ENCODE measurements at places on chromosomes 16 and 17. TPM values are rescaled to one million over a fixed set of nuclear protein-coding genes. Genes with fewer than 3 reads are reported as not detected.

DNA sequence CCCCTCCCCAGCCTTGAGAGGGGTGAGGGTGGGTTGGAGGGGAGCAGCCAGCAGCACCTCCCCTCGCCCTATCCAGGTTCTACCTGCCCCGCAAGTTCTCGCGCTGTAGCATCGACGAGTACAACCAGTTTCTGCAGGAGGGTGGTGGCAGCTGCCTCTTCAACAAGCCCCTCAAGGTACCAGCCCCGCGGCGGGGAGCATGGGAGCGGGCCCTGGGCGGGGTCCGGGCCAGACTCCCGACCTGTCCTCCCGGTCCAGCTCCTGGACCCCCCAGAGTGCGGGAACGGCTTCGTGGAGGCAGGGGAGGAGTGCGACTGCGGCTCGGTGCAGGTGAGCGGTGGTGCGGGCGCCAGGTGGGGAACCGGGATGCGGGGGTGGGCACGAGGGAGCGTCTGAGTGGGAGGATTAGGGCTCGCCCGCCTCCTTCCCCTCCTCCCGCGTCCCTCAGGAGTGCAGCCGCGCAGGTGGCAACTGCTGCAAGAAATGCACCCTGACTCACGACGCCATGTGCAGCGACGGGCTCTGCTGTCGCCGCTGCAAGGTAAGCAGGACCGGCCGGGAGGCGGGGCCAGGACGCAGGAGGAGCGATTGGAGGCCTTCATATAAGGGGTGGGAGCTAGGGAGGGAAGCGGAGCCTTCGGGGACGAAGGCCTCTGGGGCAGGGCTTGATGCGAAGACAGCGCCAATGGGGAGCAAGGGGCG is 16.5 kb downstream of the ADAM11 start:
- H3K4me3 ChIP-seq: peak overlapping the region; percentile 19
- no peak overlapping the region for H3K27ac ChIP-seq
- H3K27me3 ChIP-seq: no peaks in the 10 kb centered on the region
- no peaks in the 10 kb centered on the region for H3K36me3 ChIP-seq
- H3K4me1 ChIP-seq: peaks cover 13% of the 10 kb centered on the region

DNA sequence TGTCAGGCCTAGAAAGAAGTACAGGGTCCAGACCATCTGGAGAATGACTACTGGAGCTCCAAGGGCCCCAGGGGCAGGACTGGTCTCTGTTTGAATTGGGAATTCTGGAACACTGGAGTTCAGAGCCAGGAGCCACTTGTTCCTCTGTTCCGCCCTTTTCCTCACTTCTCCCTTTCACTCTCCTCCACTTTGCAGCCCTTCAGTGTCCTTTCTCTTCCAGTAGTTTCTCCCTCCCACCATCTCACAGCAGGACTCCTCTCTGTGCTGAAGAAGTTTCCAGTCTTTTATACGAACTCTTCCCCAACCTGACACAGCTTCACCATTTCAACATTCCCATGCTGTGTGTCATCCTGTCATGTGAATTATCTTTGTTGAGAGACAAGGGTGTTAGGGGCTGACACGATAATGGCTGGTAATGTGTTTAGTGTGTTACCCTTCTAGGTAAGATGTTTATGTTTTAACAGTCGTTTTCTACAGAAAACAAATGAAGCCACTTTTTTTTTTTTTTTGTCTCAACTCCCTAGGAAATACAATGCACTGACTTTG is 180.3 kb upstream of the MYOCD start:
- no peaks in the 10 kb centered on the region for H3K36me3 ChIP-seq
- H3K4me3 ChIP-seq: no peak overlapping the region
- DNase-seq: no peak
- H3K27me3 ChIP-seq: no peaks in the 10 kb centered on the region

GRCh38 chr16:11915114-11915643 is 577 bp downstream of the GSPT1 start:
- H3K4me1 ChIP-seq: peaks cover 33% of the 10 kb centered on the region
- H3K27ac ChIP-seq: peak overlapping the region; percentile 92
- DNase-seq: peak; percentile 45
- H3K36me3 ChIP-seq: no peaks in the 10 kb centered on the region

DNA sequence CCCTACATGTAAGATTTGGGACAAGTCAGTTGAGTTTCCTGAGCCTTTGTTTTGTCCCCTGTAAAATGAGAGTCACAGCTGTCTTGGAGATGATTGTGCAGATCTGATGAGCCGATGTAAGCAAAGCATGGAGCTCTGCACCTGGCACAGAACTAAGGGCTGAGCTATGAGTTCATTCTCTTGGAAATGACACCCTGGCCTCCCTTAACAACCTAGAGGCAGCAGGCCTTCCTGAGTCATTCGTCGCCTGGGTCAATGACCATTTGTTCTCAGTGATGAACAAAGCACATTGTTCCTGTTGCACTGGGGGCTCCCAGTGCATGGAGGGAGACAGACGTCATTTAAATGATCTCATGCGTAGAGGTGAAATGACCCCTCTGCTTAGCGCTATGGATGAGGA is 62.8 kb upstream of the GCSH start:
- DNase-seq: no peak
- H3K36me3 ChIP-seq: no peaks in the 10 kb centered on the region
- H3K4me3 ChIP-seq: no peak overlapping the region
- H3K27me3 ChIP-seq: no peaks in the 10 kb centered on the region

GRCh38 chr17:54899721-54900456 is 763 bp upstream of the TOM1L1 start:
- no peak for DNase-seq
- no peak overlapping the region for H3K4me3 ChIP-seq
- H3K36me3 ChIP-seq: no peaks in the 10 kb centered on the region
- H3K4me1 ChIP-seq: peaks cover 10% of the 10 kb centered on the region
- no peaks in the 10 kb centered on the region for H3K27me3 ChIP-seq
- peak overlapping the region; percentile 10 for H3K27ac ChIP-seq

GRCh38 chr17:32773856-32774694 is 102.8 kb downstream of the MYO1D start:
- no peak for DNase-seq
- no peak overlapping the region for H3K27ac ChIP-seq
- no peaks in the 10 kb centered on the region for H3K4me1 ChIP-seq

GRCh38 chr16:852451-853185 is 52.1 kb upstream of the GNG13 start:
- no peaks in the 10 kb centered on the region for H3K4me1 ChIP-seq
- no peak overlapping the region for H3K27ac ChIP-seq
- H3K36me3 ChIP-seq: no peaks in the 10 kb centered on the region
- no peak for DNase-seq
- no peak overlapping the region for H3K4me3 ChIP-seq

- H3K4me1 ChIP-seq: no peaks in the 10 kb centered on the region
- no peaks in the 10 kb centered on the region for H3K36me3 ChIP-seq
- no peaks in the 10 kb centered on the region for H3K27me3 ChIP-seq
- no peak overlapping the region for H3K27ac ChIP-seq
Observed at GRCh38 chr16:49474741-49475140, 101.1 kb downstream of the C16orf78 start.

DNA sequence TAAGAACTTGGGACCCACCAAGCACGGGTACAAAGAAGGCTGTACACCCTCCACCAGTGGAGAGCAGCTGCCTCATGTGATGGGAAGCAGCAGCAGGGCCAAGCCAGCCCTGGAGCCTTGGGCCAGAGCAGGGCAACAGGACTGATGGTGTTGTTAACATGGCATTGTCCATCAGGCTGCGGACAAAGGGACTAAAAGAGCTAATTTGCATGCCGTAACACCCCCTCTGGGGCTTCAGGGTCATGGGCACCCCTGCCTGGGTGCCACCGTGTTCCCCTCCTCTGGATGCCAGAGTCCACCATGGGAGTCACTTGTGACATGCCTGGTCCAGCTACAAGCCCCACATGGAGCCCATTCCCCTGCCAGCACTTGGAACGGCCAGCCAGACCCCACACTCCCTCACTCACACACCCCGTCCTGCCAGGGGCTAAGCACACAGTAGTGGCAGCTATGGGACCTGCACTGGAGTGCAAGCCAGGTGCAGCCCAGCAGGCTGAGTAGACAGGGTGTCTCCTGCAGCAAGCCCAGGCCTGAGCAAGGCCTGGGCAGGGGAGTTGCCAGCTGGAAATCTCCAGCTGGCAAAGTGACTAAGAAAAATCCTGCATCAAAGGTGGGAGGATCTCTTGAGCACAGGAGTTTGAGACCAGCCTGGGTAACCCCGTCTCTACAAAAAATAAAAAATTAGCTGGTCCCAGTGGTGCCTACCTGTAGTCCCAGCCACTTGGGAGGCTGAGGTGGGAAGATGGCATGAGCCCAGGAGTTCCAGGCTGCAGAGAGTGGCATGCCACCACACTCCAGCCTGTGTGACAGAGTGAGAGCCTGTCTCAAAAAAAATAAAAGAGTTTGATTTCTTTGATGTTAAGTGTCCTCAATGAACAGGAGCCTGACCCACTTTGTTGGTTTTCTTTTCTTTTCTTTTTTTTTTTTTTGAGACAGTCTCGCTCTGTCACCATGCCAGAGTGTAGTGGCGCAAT is 33.7 kb downstream of the NOL11 start:
- peaks cover 4% of the 10 kb centered on the region for H3K36me3 ChIP-seq
- no peak overlapping the region for H3K4me3 ChIP-seq
- no peak overlapping the region for H3K27ac ChIP-seq
- H3K4me1 ChIP-seq: no peaks in the 10 kb centered on the region
- peak; percentile 68 for DNase-seq

DNA sequence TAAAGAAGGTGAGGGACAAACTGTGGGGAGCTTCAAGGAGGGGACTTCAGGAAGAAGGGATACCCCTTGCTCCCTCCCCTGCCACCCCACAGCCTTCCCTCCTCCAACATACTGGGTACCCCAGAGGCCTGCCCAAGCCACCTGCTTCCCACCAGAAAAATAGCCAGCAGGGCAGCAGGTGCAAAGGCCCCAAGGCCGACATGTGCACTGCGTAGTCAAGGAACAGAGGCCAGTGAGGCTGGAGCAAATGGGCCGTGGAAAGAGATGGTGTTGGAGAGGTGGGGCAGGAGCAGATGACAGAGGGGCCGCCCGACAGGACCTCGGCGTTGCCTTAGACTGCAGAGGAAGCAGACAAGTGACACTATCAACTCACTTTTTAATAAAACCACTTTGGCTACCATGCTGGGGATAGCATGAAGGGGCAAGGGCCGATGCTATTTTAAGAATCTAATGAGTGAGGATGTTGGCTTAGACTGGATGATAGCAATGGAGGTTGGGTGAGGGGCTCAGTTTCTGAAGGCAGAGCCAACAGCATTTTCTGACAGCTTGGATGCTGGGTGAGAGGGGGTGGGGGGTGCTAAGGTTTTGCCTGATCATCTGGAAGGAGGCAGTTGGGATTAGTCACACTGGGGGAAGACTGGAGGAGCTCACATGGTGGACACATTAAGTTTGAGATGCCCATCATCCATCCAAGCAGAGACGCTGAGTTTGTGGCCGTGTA is 72.8 kb upstream of the TOB1 start:
- DNase-seq: no peak
- H3K4me3 ChIP-seq: no peak overlapping the region
- no peak overlapping the region for H3K27ac ChIP-seq
- peaks cover 17% of the 10 kb centered on the region for H3K4me1 ChIP-seq

- H3K27me3 ChIP-seq: no peaks in the 10 kb centered on the region
- no peak overlapping the region for H3K4me3 ChIP-seq
- no peak for DNase-seq
- no peaks in the 10 kb centered on the region for H3K36me3 ChIP-seq
- H3K27ac ChIP-seq: no peak overlapping the region
Observed at GRCh38 chr16:66091471-66091891, 275.0 kb upstream of the CDH5 start.

- H3K27me3 ChIP-seq: no peaks in the 10 kb centered on the region
- no peaks in the 10 kb centered on the region for H3K4me1 ChIP-seq
- no peaks in the 10 kb centered on the region for H3K36me3 ChIP-seq
- no peak for DNase-seq
- no peak overlapping the region for H3K4me3 ChIP-seq
- H3K27ac ChIP-seq: no peak overlapping the region
Observed at GRCh38 chr17:45751466-45751865, 32.7 kb upstream of the CRHR1 start.

DNA sequence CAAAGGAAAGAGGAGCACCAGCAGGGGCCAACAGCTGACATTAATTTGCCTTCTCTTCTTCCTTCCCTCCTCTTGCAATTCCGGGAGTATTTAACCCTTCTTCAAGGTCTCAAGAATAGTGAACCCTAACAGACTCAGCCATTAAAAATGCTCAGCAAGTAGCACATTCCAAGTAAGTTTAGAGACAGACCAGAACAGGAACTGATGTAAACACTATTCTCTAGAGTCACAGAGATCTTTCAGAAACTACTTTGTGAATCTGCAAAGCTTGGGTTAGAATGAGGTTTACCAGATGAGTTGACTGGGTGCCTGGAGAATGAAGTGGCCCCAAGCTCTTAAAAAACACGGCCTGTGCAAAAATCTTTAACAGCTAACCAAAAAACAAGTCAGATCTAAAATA is 50.9 kb downstream of the TEX2 start:
- H3K27me3 ChIP-seq: no peaks in the 10 kb centered on the region
- no peak overlapping the region for H3K4me3 ChIP-seq
- H3K4me1 ChIP-seq: peaks cover 63% of the 10 kb centered on the region
- DNase-seq: no peak
- no peak overlapping the region for H3K27ac ChIP-seq
- peaks cover 5% of the 10 kb centered on the region for H3K36me3 ChIP-seq

DNA sequence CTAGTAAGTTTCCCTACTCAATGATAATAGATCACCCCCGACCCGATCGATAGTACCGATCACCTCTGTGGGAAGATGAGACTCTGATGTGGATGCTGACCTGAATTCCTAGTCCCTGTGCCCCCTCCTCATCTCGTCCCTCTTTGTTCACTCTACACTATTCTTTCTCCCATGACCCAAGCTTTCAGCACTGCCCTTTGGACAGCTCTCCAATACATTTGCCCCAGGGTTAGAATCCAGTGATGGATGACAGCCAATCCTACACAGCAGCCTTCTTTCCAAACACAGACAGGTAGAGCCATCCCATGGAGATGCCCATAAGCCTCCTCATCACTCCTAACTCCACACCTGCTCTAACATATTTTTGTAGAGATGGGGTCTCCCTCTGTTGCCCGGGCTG is 141.1 kb downstream of the GSG1L start:
- H3K36me3 ChIP-seq: no peaks in the 10 kb centered on the region
- H3K27me3 ChIP-seq: no peaks in the 10 kb centered on the region
- no peak overlapping the region for H3K27ac ChIP-seq
- H3K4me1 ChIP-seq: no peaks in the 10 kb centered on the region

DNA sequence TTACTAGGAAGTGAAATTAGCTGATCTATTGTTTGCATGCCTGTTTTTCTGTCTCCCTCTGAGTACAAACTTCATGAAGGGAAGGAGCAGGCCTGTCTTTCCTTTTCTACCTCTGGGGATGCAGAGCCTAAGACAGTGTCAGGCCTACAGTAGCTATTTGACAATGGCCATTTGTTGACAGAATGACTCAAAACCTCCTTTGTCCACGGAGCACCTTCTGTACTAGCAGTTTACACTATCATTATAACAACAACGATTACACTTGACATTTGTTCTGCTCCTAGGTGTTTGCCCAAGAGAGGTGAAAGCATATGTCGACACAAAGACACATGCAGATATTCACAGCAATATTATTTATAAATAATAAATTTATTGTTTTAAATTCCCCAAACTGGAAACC is 132.3 kb upstream of the IRX3 start:
- no peaks in the 10 kb centered on the region for H3K27me3 ChIP-seq
- no peak overlapping the region for H3K4me3 ChIP-seq
- H3K4me1 ChIP-seq: peaks cover 23% of the 10 kb centered on the region
- no peak for DNase-seq
- no peaks in the 10 kb centered on the region for H3K36me3 ChIP-seq
- no peak overlapping the region for H3K27ac ChIP-seq

- no peaks in the 10 kb centered on the region for H3K27me3 ChIP-seq
- H3K27ac ChIP-seq: peak overlapping the region; percentile 44
- peak overlapping the region; percentile 41 for H3K4me3 ChIP-seq
- DNase-seq: no peak
- no peaks in the 10 kb centered on the region for H3K36me3 ChIP-seq
Observed at GRCh38 chr16:353404-354290, 1.1 kb upstream of the AXIN1 start.

The PIRT gene
- total RNA-seq: not detected

The SULT1A2 gene
- 24.2 TPM for total RNA-seq

The QPRT gene
- total RNA-seq: 5.6 TPM

The NXN gene
- total RNA-seq: 18.3 TPM

The GRAP gene
- 6.3 TPM for total RNA-seq

The PITPNM3 gene
- 4.0 TPM for total RNA-seq

The KCNH6 gene
- 0.67 TPM for total RNA-seq
